Lower lobe of right lung (tissue), 2 donors: ENCODE measurements at places on chromosomes 6 and 20. TPM values are rescaled to one million over a fixed set of nuclear protein-coding genes. Genes with fewer than 3 reads are reported as not detected.
A peak's percentile ranks its signal among the peaks of the same experiment; 100 is the strongest.

- DNase-seq, result no peak
Measured at GRCh38 chr20:35511814-35512420, 17.5 kb downstream of the C20orf173 start.

Gene WRNIP1
- total RNA-seq, result 45.1 TPM

GRCh38 chr20:31746068-31746878, 7.2 kb downstream of the TPX2 start:
- no peak for DNase-seq

DNA sequence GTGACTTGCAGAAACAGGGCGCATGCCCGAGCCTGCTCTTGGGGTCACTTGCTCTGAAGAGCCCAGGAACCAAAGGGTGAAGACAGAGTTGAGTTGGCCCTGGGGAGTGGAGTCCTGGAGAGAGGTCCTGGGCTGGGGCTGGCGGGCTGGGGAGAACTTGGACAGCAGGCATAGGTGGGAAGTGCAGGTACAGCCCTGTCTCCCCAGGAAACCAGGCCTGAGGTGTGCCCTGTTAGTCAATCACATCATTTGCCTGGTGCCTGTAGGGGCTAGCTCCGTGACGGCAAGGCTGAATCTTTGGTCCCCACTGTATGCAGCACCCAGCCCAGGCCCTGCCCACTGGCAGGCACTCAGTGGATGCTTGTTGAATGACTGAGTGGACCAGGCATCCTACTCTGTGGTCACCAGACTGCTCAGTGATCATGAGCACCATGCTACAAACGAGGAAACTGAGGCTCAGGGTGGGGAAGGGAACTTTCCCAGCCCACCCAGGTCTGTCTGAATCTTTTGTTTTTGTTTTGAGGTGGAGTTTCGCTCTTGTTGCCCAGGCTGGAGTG, 15.6 kb upstream of the NOL4L start:
- no peak for DNase-seq

DNA sequence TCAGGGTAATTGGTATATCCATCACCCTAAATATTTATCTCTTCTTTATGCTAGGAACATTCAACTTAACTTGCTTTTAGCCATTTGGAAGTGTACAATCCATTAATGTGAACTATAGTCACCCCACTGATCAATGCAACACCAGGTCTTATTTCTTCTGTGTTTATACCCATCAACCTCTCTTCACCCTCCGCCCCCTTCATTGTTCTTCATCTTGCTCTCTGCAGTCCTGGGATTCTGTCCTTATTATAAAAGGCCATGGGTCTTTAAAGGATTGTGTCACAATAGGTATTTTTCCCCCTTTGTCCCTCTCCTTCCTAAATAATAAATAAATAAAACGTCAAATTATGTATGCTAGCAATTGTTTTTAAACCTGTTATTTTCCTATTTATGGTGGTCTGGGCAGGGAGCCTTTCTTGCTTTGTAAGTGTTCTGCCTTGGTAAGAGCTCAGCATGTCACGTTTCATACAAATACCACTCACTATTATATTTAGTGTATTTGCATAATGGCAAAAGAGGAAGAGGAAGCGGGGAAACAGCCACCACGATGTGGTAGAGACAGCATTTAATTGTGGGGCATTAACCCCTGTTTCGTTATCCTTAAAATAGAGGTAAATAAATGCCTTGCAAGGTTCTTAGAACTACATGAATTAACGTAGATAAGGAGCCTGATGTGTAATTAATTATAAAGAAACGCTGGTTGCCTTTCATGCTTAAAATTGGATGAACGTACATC, 1.9 kb downstream of the ABRACL start:
- DNase-seq, result no peak

Gene HLA-DOB
- total RNA-seq, result 0.95 TPM

Gene FNDC1
- total RNA-seq, result 0.44 TPM

- no peak for DNase-seq
Measured at GRCh38 chr20:57708694-57709673, 831 bp downstream of the PMEPA1 start.

Gene MAFB
- 63.3 TPM for total RNA-seq

DNA sequence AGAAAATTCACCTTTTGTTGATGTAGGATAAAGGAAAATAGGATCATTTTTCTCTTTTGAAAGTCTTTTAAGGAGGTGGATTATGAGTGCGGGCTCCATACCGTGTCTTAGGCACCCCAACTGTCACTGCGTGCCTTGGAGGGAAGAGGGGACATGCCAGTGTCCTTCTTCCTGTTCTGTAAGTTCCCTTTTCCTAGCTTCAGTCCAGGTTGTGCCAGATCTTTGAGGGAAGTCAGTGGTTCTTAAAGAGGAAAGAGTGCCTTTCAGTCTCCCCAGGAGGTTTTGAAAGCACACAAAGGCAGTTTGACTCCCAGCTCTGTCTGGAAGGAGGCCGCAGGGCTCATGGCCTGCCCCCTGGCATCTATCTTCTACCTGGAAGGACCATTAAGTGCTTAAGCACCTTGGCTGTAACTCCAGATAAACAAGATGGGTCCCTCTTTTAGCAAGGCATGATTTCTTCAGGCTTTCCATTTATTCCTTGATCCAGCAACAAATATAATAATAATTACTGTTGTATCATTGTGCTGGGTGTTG, 13.0 kb downstream of the EFCAB8 start:
- no peak for DNase-seq

- no peak for DNase-seq
Measured at GRCh38 chr20:7426890-7427496, 513.3 kb downstream of the HAO1 start.

GRCh38 chr6:109790131-109790530, 99.0 kb downstream of the FIG4 start:
- DNase-seq, result no peak

- peak; percentile 69 for DNase-seq
Measured at GRCh38 chr6:43807228-43808061, 37.4 kb downstream of the VEGFA start.

Gene DNAH8
- 0.03 TPM for total RNA-seq

DNA sequence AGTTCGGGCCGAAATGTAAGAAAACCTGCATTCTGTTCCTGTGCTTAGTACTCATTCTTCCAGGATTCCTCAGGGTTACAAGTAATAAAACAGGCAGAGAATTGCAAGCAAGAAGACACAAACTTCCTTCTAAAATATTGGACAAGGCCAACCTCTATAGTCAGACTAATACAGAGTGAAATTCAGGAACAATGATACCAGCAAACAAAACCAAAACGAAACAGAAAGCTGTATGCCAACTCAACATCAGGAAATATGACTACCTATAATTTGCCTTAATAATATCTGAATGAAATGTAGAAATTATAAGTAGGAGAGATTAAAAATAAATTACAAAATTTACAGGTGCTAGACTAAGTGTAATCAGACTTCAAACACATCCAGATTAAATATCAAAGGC, 238.8 kb downstream of the HIVEP2 start:
- no peak for DNase-seq

DNA sequence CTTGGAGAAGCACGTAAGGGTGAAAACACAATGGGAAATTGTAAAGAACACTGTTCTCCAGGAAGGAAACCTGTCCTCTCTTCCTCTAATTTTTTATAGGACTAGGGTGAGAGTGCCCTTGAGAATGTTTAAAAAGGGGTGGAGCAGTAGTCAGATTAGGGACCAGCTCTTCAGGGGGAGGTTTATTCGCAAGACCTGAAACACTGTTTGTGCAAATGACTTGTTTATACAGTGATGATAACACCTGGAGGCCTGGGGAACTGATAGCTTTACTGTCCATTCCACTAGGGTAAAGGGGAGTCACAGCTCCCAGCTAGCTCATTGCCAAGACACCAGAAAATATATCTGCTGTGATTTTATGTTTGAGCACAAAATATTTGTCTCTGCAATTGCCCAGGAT, 8.1 kb upstream of the FUT9 start:
- DNase-seq, result no peak
